Tibial nerve (tissue), 4 donors: ENCODE measurements at places on chromosomes 12 and 14. TPM values are rescaled to one million over a fixed set of nuclear protein-coding genes. Genes with fewer than 3 reads are reported as not detected.

- no peak for DNase-seq
These were observed 3.7 kb downstream of the PSMB11 start for GRCh38 chr14:23045419-23046357.

DNA sequence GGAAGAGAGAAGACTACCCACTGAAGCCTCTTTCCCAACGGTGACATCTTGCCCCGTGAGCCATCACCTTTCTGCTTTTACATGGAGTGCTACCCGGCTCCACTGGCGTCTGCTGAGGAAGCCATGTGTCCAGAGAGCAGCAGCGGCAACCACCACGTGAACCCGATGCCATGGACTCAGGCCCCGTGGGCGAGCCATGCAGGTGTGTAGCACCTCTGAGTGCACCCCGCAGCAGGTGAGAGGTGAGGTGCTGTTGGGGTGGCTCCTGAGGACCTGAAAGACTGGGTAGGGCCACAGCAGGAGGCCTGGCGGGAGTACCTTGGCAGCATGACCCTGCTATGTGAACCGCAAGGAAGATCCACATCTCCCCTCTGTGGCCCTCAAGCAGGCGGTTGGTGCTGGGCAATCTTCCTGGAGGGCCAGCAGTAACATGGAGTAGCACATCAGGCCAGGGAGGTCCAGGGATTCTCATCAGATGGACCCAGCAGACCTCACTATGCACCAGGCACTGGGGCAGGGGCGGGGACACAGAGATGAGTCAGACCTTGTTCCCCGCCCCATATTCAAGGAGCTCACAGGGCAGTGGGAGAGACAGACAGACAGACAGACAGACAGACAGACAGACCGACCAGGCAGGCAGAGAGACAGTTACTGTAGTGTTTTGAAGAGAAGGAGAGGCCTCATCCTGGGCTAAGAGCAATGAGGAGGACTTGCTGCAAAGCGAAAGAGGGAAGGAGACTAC lies 129.6 kb downstream of the PAPOLA start:
- DNase-seq, result no peak

DNA sequence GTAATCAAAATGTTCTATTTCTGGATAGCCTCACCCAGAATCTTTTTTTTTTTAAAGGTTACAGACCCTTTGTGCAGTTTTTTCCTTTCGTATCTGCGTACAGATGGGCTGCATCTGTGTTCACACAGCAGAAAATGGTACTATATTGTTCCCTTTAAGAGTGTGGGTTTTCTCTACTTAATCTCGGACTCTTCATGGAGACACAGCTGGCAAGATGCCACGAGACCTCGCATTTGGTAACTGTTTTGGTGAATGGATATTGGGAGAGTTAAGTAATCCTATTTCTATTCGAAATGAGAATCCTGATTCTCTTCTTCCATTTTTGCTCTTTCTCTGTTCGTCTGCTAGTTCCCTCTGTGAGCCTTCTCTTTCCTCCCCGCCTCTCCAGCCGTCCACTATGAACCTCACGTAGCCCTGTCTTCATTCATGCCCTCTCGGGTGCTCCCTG lies 85.7 kb downstream of the SAMD4A start:
- DNase-seq, result peak; percentile 73

DNA sequence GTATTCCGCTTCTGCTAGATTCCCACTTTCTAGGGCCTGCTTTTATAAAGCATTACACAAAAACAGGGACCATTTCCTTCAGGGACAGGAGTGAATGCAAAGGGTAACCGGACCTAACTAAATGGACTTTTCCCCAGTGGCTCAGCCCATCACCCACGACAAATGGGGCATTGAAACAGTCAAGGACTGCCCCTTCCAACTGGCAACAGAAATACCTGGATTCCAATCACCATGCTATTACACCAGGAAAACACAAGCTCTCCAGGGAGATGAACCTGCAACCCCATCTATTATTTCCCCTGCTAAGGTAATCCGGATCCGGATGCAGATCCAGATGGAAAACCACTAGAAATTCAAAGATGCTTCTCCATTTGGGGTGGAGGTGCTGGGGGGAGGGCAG lies 1.0 kb downstream of the MPHOSPH9 start:
- DNase-seq, result no peak

DNA sequence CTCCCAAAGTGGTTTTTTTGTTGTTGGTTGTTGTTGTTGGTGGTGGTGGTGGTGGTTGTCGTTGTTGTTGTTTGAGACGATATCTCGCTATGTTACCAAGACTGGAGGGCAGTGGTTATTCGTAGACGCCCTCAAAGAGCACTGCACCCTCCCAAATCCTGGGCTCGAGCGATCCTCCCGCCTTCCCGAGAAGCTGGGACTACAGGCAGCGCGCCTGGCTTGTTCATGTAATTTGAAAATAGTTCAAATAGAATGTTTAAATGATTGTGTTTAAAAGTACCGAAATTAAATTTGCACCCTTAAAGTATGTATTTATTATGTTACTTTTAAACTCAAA lies 439 bp upstream of the ANAPC5 start:
- DNase-seq, result no peak

GRCh38 chr14:32620724-32621123 lies 291.6 kb downstream of the AKAP6 start:
- DNase-seq, result no peak

- DNase-seq, result no peak
These were observed 109.3 kb upstream of the MYF6 start for GRCh38 chr12:80598004-80598606.

DNA sequence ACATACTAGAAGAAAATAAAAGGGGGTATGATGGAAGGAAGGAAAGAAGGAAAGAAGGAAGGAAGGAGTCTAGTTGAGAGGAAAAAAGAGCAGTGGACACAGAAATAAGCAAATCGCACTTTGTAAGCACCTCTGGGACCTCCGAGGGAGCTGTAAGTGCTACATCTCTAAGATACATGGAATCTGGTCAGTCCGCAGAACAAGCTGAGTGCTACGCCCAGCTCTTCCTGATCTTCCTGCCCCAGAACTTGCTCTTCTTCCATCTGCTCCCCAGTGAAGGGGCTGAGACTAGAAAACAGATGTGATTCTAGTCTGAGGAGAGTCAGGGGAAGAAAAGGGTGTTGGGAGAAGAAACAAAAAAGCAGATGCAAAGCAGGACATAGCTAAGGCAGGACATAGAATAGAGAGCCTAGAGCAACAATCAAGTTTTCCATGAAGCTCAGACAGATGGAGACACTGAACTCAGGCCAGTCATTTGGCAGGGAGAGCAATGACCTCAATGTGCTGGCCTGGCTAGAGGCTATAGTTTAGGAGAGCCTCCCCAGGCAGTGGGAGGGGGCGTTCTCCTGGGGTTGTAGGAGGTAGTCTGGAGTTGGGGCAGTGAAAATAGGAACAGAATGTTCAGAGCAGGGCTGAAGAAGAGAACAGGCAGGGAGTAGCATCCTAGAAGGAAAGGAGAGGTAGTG lies 1.7 kb upstream of the MFAP5 start:
- peak; percentile 64 for DNase-seq

DNA sequence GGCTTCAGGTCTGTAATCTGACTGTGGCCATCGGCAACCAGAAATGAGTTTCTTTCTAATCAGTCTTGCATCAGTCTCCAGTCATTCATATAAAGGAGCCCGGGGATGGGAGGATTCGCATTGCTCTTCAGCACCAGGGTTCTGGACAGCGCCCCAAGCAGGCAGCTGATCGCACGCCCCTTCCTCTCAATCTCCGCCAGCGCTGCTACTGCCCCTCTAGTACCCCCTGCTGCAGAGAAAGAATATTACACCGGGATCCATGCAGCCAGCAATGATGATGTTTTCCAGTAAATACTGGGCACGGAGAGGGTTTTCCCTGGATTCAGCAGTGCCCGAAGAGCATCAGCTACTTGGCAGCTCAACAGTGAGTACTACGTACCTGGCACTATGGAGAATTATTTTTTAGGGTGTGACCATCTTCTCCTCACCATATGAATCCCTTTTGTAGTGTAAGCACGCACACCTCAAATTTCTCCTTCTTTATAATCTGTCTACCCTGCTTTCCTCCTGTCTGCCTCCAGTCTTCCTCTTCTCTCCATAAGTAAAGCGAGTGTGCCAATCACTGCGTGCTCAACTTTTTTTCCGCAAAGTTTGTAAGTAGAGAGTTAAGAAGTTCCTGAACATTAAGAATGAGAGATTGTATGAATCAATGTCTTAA lies at the start of gene TPH2:
TSS of gene TPH2 (plus strand) at position 118 of the 658 bp plus-strand sequence. CDS start at position 260, 142 bp downstream.
- no peak for DNase-seq

DNA sequence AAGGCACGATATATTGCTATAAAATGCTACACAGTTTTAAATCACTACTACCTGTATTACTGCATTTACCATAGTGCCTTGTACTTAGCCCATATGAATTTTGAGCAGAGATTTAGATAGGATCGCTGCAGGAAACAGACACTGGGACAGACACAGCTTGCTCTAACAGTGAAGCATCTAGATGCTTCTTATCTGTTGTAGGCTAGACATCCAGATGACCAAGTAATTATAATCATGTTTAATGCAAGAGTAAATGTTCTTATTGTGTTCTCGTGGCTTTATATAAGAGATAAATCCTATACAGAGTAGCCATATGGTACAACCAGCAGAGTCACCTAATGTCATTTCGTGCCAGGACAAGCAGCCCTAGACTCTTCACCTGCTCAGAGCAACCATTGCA lies 92.8 kb downstream of the ASCL1 start:
- DNase-seq, result no peak

DNA sequence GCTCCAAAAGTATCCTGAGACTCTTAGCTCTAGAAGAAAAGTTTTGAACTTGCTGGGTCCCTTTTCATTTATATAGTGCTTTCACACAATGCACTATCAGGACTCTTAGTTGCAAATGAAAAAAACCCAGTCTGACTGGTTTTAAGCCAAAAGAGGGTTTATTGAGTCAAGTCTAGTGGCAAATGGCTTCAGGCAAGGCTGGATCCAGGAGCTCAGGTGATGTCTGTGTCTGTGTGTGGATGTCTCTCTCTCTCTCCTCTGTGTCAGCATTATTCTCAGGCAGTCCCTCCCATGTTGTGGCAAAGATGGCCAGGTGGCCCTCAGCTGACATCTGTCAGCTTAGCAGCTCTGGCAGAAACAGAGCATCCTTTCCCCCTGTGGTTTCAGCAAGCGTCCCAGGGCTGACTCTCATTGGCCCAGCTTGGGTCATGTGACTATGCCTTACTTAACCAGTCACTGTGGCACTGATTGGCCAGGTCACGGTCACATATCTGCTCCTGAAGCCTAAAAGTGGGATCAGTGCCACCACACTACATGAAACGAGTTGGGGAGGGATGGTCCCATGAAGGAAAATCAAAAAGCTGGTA lies 6.2 kb downstream of the TMEM120B start:
- DNase-seq, result no peak

DNA sequence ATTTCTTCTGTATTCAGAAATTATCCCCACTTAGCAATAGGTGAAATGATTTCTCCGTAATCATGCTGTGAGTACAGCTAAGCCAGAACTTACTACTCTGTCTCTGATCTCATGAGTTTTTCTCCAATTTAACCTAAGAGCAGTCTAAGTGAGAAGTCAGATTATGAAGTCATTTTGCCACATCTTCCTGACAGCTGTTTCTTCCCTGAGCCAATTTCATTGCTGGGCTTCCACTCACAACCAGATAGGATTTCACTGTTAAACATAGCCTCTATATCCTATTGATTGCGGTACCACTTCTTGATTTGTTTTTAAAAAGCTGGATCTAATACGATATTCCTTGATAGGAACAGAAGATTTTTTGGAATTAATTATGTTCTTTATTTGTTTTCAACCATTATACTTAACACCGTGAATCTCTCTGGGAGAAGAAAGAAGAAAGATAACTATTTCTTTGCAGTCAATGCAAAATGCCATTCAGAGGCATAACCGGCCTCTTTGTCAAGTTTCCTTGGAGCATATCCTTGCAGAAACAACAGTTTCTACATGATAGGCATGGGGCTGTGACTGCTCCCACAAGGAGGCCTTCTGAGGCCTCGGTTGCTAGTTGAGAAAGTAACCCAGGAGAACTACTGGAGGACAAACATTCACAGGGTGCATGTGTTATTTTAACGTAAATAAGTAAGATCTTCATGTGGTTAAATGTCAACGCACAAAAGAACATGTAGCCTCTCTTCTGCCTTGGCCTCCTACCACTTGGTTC lies 212.2 kb downstream of the NPAS3 start:
- no peak for DNase-seq

GRCh38 chr12:123024819-123025391 lies 44.4 kb downstream of the ARL6IP4 start:
- DNase-seq, result no peak

GRCh38 chr14:104341532-104342434 lies 203.4 kb downstream of the KIF26A start:
- no peak for DNase-seq

DNA sequence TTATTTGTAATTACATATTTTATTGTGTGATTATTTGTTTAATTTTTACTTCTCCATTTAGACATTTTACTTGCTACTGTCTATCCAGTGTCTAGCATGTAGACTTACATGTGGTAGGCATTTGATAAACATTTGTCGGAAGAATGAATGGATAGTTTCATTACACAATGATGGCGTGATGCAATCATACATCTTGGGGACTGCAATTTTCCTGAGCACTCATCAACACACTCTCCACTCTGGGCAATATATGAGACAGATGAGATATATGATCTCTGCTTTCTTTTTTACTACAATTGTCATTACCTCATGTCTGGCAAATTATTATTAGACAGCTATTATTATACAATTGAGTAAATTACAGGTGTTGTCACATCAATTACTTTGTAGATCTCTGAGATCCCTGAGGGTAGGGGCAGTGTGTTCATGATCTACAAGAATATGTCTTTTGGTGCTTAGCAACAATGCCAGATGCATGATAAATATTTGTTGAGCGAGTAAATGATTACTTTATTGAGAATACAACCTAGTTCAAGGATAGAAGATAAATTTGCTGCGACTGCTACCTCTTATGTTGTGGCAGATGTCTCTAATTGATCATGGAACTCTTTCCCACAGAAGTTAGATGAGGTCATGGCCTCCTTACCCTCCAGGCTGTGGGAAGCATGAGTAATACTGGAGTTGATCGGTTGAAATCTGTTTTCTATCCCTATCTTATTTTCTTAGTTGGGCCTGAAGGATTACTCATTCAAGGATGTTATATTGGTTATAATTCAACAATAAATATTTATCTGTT lies 416.0 kb downstream of the LRIG3 start:
- DNase-seq, result no peak

DNA sequence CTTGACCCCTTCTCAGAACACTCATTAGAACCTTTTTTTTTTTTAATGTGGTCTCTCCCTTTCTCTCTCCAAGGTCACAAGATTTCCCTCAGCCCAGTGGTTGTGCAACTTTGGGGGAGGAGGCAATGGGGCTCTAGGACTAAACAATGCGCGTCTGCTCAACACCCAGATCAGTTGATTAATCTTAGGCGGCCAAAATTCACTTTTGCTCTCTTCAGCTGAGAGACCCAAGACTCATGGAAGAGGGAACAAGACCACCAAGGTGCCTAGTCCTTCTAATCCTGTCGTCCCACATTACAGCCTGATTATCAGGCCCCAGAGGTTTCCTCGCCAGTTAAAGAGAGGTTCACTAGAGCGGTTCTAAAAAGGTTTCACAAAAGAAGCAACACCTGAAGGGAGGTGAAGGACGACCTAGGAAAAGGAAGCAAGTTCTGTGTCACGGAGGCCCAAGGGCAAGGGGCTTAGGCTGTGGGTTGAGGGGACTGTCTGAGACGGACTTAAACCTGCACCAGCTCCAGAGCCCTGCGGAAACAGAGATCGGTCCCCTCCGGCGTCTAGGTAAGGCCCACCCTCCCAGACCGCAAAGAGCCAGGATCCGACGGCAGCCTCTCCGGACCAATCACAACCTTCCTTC lies 824 bp upstream of the TARBP2 start:
- peak; percentile 91 for DNase-seq

The RNASE13 gene
- not detected for total RNA-seq

The C12orf75 gene
- total RNA-seq, result 29.7 TPM

The CNTN1 gene
- total RNA-seq, result 32.1 TPM

The MLF2 gene
- total RNA-seq, result 205 TPM

The TNFAIP2 gene
- 48.6 TPM for total RNA-seq

The PLEK2 gene
- total RNA-seq, result not detected

The KRT78 gene
- not detected for total RNA-seq

The KCNMB4 gene
- 31.8 TPM for total RNA-seq

The HCAR2 gene
- 3.3 TPM for total RNA-seq
